ENCODE measurements at places on chromosomes 1 and 21. TPM values are rescaled to one million over a fixed set of nuclear protein-coding genes. Genes with fewer than 3 reads are reported as not detected.

DNA sequence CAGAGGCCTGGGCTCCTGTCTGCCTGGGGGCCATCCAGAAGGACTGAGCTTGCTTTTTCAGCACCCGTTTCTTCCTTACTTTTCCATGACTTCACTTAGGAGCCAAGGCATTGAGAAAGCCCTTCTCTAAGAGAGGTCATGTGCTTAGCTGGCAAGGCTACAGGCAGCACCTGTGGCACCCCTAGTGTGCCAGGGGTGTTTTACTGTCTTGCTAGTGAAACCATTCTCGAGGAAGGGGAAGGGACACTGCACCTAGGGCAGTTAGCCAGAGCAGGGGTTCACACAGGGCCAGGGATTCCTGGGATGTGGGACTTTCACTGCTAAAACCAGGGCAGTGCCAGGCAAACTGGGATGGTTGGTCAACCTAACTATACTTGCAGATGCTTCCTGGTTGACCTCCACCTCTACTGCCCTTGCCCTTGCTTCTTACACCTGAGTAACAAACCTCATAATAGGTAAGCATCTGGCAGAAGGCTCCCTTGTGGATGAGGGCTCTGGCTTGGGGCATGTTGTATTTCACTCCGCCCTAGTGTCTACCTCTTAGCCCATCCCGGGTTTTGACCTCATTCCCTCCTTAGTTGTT, 69.2 kb downstream of the NOS1AP start:
- no peak for DNase-seq
- peaks cover 36% of the 10 kb centered on the region for H3K4me1 ChIP-seq
- no peak overlapping the region for H3K27ac ChIP-seq

DNA sequence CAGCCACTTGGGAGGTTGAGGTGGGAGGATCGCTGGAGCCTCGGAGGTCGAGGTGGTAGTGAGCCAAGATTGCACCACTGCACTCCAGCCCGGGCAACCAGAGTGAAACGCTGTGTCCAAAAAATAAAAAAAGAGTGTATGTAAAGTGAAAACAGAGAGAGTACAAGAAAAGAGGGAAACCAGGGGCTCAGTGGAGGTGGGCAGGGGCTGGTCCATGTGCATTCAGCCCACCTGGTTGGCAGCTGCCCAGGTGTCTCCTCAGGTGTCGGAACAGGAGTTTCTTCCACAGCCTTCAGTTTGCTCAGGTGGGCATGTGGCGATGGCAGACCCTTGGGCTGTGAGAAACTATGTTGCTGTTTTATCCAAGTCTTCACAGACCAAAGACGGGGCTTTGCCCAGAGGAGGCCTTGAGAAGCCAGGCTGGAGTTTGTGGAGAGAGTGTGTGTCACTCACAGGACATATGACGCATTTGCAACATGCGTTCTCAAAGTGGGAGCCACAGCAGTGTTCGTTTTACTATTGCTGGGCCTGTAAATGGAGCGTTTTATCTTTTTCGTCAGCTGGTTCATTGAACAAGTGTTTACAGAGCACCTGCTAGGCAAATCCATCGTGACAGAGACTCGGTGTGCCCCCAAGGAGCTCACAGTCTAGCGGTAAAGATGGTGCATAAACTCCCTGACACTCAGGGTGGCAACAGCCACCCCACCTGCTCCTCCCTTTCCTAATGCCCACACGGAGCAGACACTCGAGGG, 22.4 kb upstream of the SAMD11 start:
- peaks cover 7% of the 10 kb centered on the region for H3K27me3 ChIP-seq
- H3K4me1 ChIP-seq = peaks cover 6% of the 10 kb centered on the region
- H3K27ac ChIP-seq = no peak overlapping the region
- H3K4me3 ChIP-seq = no peak overlapping the region

DNA sequence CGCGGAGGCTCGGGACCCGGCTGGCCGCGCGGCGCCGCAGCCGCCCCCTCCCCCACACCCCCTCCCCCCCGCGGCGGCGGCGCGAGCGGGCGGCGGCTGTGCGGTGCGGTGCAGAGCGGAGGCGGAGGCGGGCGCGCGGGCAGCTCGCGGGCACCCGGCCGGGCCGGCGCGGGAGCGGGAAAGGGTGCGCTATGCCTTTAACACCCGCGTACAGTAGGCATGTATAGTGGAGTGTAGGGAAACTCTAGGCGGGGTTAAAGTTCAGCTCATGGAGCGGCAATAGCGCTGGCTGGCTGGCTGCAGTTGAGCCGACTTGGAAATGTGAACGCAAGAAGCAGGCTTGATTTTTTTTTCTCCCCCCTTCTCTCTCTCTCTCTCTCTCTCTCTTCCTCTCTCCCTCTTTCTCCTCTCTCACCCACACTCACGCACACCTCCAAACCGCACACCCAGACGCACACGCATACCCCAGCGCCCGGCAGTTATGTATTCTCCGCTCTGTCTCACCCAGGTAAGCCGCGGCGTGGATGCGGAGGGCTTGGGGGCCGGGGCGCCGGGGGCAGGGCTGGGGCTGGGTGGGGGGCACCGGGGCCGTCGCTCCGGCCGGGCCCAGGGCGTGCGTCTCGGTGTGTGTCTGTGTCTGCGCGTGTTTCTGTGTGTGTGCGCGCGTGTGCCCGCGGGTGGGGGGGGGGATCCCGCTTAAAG, at the start of gene NFIA:
Gene NFIA (plus strand): TSS at position 251 of the 702 bp plus-strand sequence.
- peaks cover 30% of the 10 kb centered on the region for H3K4me1 ChIP-seq
- peak within 1 kb of the TSS; percentile 93 for H3K4me3 ChIP-seq
- no peaks in the 10 kb centered on the region for H3K36me3 ChIP-seq

The HSPA6 gene
- total RNA-seq = not detected

- H3K4me3 ChIP-seq = no peak overlapping the region
- no peak for DNase-seq
- H3K36me3 ChIP-seq = peaks cover 7% of the 10 kb centered on the region
- H3K4me1 ChIP-seq = peaks cover 9% of the 10 kb centered on the region
- no peak overlapping the region for H3K27ac ChIP-seq
- H3K27me3 ChIP-seq = peaks cover 1% of the 10 kb centered on the region
Observed at GRCh38 chr1:172351346-172351745, 69.1 kb upstream of the C1orf105 start.

- DNase-seq = no peak
- no peaks in the 10 kb centered on the region for H3K27me3 ChIP-seq
- H3K27ac ChIP-seq = peak overlapping the region; percentile 13
- no peaks in the 10 kb centered on the region for H3K36me3 ChIP-seq
- peak overlapping the region; percentile 94 for H3K4me3 ChIP-seq
- peaks cover 21% of the 10 kb centered on the region for H3K4me1 ChIP-seq
Observed at GRCh38 chr1:157042846-157043245, 2.7 kb downstream of the ARHGEF11 start.

The ANP32E gene
- total RNA-seq = 24.3 TPM

The S100A7A gene
- not detected for total RNA-seq

DNA sequence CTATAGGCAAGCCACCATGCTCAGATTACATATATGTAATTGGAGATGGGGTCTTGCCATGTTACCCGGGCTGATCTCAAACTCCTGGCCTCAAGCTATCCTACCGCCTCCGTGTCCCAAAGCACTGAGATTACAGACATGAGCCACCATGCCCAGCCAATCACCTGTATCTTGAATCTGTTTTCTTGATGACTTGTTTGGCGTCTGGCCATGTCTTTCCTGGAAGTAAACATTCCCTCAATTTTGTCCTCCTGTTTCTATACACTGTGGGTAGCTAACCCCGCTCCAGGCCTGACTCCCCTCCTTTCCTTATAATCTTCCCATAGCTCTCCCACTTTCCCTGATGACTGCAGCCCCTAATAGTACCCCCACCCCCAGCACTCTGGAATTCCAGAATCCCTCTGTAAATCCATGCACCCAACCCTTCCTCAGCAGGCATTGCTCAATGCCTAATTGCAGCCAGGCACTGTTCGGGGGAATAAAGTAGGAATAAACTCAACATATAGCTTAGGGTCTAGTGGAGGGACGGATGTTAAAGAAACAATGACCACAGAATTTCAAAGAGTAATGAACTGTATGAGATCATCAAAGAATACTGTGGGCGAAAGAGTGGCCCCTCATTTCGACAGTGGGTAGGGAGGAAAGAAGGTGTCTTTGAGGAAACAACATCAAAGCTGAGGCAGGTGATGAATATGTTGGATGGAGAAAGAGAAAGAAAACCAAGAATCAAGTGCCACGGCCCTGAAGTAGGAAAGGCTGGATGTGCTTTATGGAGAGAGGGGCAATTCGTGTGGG, 161.5 kb downstream of the ADSS2 start:
- peaks cover 4% of the 10 kb centered on the region for H3K4me1 ChIP-seq
- no peak for DNase-seq
- peaks cover 8% of the 10 kb centered on the region for H3K27me3 ChIP-seq

The SHE gene
- 0.07 TPM for total RNA-seq

The FAM43B gene
- total RNA-seq = not detected

The UBIAD1 gene
- total RNA-seq = 22.7 TPM

The PRDM16 gene
- 0.07 TPM for total RNA-seq

GRCh38 chr1:9782897-9783296, 40.9 kb downstream of the CLSTN1 start:
- no peak overlapping the region for H3K27ac ChIP-seq
- no peaks in the 10 kb centered on the region for H3K36me3 ChIP-seq
- H3K27me3 ChIP-seq = peaks cover 5% of the 10 kb centered on the region
- peaks cover 3% of the 10 kb centered on the region for H3K4me1 ChIP-seq
- no peak for DNase-seq
- no peak overlapping the region for H3K4me3 ChIP-seq

The PCAT6 gene
- total RNA-seq = 7.7 TPM

DNA sequence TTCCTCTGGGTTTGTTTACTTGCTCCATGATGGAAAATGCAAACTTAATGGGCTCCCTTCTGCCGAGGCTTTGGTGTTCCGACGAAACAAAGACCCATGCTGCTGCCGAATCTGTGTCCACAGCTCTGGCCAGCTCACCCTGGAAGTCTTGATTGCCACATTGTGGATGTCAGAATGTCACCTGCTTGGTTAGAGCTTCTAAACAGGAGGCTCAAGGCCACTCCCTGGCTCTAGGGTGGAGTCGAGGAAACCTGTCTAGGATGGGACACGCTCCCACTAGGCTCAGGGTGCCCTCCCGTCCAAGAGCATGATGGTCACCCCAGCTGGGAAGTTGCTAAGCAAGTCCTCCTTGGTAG, 279.3 kb upstream of the VAMP3 start:
- peaks cover 21% of the 10 kb centered on the region for H3K4me1 ChIP-seq
- no peaks in the 10 kb centered on the region for H3K36me3 ChIP-seq
- H3K4me3 ChIP-seq = no peak overlapping the region
- no peak overlapping the region for H3K27ac ChIP-seq
- DNase-seq = no peak

GRCh38 chr1:102191723-102192122, 195.0 kb upstream of the OLFM3 start:
- H3K27me3 ChIP-seq = peaks cover 3% of the 10 kb centered on the region
- no peaks in the 10 kb centered on the region for H3K4me1 ChIP-seq
- no peaks in the 10 kb centered on the region for H3K36me3 ChIP-seq
- no peak overlapping the region for H3K27ac ChIP-seq

DNA sequence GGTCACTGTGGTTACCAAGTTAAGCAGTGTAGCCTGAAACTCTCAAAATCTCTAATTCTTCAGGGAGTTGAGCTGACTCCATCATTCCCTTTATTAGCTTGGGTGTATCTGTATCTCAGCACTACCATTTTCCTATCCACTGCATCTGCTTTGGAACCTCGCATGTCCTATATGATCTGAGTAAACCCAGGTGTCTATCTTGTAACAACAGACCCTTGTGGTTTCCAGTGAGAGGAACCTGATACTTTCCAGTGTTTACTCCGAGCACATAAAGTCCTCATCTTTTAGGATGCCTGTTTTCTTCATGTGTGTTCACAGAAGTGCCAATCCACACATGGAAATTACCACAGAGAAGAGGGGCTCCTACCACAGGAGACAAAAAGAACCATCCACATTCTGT, 650.4 kb downstream of the LMO4 start:
- no peak for DNase-seq
- H3K4me3 ChIP-seq = no peak overlapping the region
- H3K36me3 ChIP-seq = no peaks in the 10 kb centered on the region
- peaks cover 6% of the 10 kb centered on the region for H3K4me1 ChIP-seq
- no peak overlapping the region for H3K27ac ChIP-seq

GRCh38 chr1:11845641-11846335, 1.8 kb downstream of the NPPA start:
- peak overlapping the region; percentile 43 for H3K27ac ChIP-seq
- peak; percentile 71 for DNase-seq
- no peak overlapping the region for H3K4me3 ChIP-seq
- H3K36me3 ChIP-seq = no peaks in the 10 kb centered on the region
- H3K4me1 ChIP-seq = peaks cover 22% of the 10 kb centered on the region

The EFNA3 gene
- total RNA-seq = 14.6 TPM

Measured in glutamatergic neuron (in vitro differentiated cells).